GM20000 (cell line): ENCODE measurements at places on chromosomes 16 and 17.

GRCh38 chr16:2028620-2029220 is 2.0 kb downstream of the NHERF2 start:
- DNase-seq = no peak

GRCh38 chr16:54677308-54677950 is 253.2 kb upstream of the IRX5 start:
- no peak for DNase-seq

DNA sequence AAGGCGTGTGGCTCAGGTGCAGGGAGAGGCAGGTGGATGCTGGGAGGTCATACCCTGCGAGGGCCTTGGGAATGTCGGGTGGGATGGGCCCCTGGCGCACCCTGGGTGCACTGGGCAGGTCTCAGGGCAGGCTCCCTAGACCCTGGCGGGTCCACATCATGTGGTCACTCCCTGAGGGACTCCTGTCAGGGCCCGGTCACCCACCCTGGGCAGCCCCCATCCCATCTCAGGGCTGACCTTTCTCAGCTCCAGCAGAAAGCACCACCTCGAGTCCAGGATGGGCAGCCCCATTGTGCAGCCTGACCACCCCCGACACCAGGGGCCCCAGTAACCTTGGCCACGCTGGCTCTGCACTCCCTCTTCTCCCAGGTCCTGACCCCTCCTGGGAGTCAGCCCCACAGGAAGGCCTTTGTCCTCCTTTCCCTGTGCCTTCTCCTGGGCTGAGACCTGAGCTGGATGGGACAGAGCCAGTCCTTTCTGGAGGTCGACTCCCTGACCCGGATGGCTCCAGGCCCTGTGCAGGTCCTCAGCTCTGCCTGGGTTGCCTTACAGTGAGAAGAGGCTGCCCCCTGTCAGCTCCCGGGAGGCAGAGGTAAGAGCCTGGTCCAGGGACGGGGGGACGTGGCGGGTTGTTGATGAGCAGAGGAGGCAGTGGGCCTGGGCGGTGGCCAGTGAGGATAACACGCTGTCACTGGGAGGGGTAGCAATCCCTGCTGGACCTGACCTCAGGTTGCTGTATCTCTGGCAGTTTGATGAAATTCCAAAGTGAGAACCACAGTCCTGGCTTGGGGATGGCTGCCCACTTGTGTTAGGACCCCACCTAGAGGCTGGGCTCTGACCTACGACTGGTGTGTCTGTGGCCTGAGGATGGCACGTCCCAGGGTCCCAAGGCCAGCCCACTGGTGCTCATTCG is 77.9 kb downstream of the GOSR1 start:
- no peak for DNase-seq

GRCh38 chr16:73131156-73131862 is 83.4 kb upstream of the ZFHX3 start:
- DNase-seq = no peak
